ENCODE measurements at places on chromosomes 16 and 17.

DNA sequence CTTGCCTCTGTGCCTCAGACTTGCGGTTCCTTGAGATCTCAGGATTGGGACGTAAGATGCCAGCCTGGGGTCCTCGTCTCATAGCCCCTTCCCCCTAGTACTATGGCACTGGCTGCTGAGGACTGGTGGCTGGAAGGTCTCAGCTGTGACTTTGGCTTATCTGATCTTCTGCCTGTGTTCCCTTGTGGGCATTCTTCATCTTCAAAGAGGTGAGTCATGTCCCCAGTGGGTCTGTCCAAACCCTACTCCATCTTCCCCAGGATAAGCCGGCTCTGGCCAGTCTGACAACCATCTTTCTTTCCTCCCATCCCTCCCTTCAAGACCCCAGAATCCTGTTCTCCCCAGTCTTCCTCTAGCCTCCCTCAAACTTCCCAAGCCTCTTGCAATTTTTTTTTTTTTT is 3.6 kb downstream of the CD19 start:
- peak; percentile 24 for DNase-seq

DNA sequence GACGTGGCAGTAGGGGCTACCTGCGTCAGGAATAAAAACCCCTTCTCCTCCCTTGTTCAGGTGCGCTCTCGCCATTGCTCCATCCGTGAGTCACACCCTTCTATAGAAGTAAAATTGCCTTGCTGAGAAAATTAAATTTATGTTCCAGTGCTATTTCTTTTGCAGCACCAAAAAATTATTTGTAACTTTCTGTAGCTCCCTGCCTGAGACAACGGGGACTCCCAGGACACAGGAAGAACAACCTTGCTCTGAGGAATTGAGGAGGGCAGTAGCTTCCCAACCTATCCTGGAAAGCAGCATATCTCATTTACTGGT is 85.4 kb downstream of the EMP2 start:
- no peak for DNase-seq

- DNase-seq = no peak
Measured at GRCh38 chr17:79624718-79625478, 14.0 kb upstream of the RBFOX3 start.

- no peak for DNase-seq
Measured at GRCh38 chr17:5405400-5405799, 14.1 kb downstream of the NUP88 start.

GRCh38 chr16:56780646-56781045 is 50.7 kb downstream of the NUP93 start:
- DNase-seq = no peak

DNA sequence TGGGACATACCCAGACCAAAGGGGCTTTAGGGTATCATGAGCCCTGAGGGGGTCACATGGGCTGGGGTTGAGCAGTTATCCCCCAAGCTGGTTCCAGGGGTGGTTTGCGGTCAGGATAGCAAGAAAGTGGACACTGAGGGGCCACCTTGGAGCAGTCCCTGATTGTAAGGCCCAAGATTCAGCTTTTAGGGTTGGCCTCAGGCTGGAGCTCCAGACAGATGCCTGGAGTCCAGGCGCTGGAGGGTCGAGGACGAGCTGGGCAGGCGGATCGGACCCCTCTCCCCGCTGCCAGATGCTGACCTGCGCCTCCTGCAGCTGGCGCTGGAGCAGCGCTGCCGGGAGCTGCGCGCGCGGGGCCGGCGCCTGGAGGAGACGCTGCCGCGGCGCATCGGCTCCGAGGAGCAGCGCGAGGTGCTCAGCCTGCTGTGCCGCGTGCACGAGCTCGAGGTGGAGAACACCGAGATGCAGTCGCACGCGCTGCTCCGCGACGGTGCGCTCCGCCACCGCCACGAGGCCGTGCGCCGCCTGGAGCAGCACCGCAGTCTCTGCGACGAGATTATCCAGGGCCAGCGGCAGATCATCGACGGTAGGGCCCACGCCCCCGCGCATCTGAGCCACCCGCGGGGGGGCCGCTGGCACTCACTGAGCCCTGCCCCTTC is 10.0 kb downstream of the BTBD17 start:
- no peak for DNase-seq

DNA sequence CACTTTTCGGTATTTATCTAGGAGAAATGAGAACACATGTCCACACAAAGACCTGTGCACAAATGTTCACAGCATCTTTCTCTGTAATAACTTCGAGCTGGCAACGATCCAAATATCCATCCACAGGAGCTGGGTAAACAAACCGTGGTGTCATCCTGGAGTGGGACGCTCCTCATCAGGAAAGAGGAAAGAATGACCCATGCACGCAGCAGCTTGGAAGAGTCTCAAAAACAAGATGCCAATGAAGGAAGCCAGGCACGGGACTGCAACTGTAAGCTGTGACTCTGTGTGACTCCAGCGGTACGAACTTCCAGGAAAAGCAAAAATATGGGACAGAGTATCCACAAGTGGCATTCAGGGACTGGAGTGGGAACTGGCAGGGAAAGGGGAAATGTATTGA is 36.7 kb upstream of the CIBAR2 start:
- peak; percentile 84 for DNase-seq

GRCh38 chr17:16306211-16306610 is 47.1 kb downstream of the CENPV start:
- no peak for DNase-seq

DNA sequence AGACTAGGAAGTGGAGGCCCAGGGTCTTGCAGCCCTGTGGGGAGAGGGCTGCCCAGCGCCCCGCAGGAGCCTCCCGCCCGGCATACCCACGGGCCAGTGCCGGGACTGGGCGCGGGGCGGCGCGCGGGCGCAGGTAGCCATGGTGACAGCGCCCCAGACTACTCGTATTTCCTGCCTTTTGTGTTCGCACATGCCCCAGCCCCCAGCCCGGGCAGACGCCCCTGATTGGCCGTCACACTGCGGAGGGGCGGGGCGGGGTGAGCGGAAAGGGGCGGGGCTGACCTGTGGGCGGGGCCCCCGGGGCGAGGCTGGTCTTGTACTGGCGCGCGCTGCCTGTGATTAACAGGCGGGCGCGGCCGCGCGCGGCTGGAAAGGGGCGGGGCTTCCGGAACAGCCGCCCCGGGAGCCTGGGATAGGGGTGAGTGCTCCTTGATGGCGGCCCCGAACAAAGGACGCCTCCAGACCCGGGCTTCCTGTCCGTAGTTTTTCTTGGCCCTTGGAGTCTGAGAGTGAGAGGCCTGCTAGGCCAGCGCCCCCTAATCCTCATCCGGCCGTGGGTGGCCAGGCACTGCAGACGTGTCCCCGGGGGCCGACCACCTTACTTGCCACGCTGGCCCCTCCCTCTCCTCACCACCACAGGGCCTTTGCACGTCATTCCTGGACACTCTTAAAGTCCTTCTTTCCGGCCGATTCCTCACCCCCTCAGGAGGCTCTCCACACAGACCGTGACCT is 71.0 kb downstream of the RAI1 start:
- peak; percentile 97 for DNase-seq

GRCh38 chr16:69727916-69728270 is 1.5 kb upstream of the NQO1 start:
- no peak for DNase-seq

DNA sequence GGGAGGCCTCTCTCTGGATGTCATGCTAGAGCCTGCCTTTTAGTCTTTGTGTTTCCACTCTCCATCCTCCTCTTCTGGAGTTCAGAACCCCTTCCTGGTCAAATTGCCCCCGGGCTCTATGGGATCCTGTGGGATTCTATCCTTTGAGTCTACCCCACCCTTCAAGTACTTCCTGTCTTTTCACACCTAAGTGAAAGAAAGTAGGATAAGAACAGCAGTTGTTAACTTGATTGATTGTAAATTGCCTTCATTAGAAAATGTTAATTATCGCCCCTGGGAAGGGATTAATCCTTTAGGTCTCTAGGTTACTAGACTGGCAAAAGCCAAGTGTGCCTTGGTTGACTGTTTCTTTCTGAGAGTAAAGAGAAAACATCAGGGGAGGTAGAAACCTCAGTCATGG is 30.1 kb downstream of the PRKCB start:
- no peak for DNase-seq

DNA sequence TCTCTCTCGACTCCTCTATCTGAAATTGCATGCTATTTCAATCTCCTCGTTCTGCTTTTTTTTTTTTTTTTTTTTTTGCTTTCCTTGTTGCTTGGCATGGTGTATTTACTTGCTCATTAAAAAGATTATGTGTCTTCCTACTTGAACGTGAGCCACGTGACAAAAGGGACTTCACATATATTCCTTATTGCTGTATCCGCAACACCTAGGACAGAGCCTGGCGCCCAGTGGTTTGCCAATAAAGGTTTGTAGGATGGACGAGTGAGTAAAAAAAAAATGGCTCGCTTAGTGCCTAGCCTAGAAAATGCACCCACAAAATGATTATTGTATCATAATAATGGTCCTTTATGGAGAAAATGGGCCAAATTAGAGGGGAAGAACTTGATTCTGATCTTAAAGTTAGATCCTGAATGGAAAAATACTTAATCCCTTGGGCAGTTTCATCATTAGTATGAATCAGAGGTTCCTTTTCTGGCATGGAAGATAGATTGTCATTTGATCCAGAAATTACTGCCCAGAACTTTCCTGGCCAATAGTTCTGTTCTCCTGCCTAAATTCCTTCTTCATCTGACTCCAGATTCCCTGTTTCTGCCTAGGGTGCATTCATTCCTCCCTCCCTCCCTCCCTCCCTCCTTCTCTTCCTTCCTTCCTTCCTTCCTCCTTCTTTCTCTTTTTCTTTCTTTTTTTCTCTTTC is 13.6 kb upstream of the TMEM220 start:
- peak; percentile 84 for DNase-seq

DNA sequence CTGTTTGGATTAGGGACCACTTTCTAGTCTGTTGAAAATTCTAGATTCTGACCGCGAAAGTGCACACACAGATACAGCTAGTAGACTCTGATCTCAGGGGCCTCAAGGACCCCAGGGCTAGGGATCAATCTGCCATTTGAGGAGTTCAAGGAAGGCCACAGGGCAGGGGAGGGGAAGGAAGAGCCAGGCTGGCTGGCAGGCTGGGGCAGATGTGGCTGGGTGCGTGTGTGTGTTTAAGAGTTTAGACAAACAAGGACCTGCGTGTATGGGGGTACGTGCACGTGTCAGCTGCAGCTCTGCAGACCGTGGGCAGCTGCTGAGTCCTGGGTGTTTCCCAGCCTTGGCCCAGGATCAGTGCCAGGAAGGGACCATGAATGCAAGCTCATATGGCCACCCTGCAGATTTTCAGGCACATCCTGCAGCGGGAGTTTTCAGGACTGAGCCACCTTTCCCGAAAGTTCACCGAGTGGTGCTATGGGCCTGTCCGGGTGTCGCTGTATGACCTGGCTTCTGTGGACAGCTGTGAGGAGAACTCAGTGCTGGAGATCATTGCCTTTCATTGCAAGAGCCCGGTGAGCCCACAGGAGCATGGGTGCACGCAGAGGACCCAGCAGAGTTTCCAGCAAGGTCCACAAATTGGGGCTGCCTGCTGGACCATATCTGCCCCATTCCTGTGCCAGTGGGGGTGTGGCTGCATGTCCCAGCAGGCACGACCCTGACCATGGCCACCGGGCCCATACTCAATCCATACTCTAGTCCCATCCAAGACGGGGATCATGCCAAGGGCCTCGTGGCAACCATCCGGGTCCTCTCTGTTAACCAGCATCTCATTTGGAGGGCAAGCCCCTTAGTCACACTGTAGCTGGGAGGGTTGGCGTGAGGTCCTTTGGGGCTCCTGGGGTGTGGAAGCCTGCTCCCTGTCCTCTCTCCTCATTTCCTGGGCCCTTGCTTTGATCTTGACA is 10.6 kb downstream of the TRPV2 start:
- no peak for DNase-seq

GRCh38 chr17:42098730-42099399 is 592 bp upstream of the ZNF385C start:
- DNase-seq = no peak

DNA sequence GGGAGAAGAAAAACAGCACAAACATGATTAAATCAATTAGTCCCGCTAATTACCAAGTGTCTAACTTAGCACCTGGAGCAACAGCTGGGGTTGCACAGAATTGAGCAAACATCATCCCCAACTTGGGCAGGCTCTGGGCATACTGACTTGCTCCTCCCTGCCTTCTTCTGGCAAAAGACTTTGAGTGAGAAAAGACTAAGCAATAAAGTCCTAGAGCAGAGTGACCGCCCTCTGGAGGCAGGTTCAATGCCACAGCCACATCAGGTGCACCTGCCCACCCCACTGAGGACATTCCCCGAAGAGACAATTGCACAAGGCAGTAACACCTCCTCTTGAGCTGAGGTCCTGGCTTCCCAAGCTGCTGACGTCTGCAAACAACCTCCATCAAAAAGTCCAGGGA is 358.3 kb downstream of the SOX9 start:
- DNase-seq = no peak

DNA sequence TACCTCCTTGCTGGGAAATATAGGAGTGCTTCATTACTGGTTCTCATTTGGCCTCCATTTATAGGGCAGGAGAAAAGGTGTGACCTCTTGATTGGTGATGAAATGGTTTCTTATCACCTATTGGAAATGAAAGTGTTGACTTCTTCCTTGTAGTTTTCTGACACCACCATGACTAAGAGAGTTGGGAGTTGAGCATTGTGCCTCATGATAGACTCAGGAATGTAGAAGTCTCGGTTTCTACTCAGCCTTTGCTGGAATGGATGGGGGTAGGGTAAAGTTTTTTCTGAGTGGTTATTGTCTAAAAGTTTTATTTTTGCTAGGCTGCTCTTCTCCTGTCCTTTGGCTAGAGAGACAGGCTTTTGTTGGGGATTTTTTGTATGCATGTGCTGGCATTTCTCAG is 117.4 kb downstream of the PHKB start:
- DNase-seq = peak; percentile 31

GRCh38 chr17:27755706-27756466 is 44.4 kb downstream of the NOS2 start:
- DNase-seq = no peak

DNA sequence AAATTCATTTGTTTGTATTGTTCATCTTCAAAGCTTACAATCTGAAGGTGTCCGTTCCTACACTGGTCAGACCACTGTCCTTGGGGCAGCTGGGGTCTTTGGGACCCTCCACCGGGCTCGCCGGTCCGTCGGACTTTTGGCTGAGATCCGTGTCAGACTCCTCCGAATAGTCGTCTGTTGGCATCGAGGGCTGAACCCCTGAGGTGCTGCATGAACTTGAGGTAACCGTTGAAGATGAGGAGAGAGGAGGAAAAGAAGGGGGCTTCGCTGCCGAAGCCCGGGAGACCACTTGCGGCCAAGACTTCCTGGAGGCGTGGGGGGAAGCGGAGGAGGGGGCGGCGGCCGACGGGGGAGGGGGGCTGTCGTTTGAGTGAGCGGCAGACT is 260.8 kb downstream of the ZFHX3 start:
- no peak for DNase-seq

DNA sequence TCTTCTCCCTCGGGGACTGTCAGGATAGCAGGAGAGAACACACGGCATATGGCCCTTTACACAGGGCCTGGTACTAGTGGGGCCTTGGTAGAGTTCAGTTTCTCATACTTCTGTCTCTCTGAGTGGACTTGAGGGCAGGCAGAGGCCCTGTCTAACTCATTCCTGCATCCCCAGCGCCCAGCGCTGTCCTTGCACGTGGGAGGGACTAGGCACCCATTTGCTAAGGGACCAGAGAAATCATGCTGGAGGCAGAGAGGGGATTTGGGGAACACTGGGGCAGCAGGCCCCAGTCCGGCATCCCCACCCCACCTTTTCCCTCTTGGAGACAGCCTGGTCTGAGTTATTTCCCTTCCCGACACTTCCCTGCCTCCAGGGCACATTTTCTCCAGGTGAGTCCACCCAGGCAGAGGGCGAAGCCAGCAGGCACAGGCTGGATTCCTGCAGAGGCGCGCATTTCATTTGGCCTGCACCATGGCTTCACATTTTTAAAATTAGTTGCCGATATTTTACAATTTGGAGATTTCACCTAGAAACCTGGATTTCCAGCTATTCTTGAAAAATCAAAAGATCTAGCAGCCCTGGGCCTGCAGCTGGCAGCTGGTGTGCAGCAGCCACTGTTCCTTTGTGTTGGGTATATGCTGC is 9.7 kb upstream of the NKD1 start:
- DNase-seq = no peak

- DNase-seq = no peak
Measured at GRCh38 chr16:26724189-26724588, 342.5 kb upstream of the C16orf82 start.

Measured in GM23248 (cell line).